Natural killer cell treated with Interleukin-12 subunit alpha and Interleukin-12 subunit beta and Interleukin-15 and Interleukin-18, amount 100 ng/mL, for 72 hours (primary cell): ENCODE measurements at places on chromosomes 6 and 20. TPM values are rescaled to one million over a fixed set of nuclear protein-coding genes. Genes with fewer than 3 reads are reported as not detected.

PXDC1 gene
- total RNA-seq = 2.3 TPM

TPD52L1 gene
- total RNA-seq = not detected

GRCh38 chr6:13124131-13124530 is 204.2 kb downstream of the TBC1D7 start:
- peaks cover 46% of the 10 kb centered on the region for H3K27me3 ChIP-seq
- no peaks in the 10 kb centered on the region for H3K4me1 ChIP-seq
- no peaks in the 10 kb centered on the region for H3K36me3 ChIP-seq
- H3K4me3 ChIP-seq = no peak overlapping the region

GRCh38 chr20:13298692-13299373 is 77.8 kb downstream of the ISM1 start:
- H3K4me3 ChIP-seq = no peak overlapping the region
- no peaks in the 10 kb centered on the region for H3K36me3 ChIP-seq
- no peaks in the 10 kb centered on the region for H3K27me3 ChIP-seq
- DNase-seq = no peak

FABP7 gene
- total RNA-seq = not detected

GRCh38 chr6:131015025-131015591 is 47.9 kb downstream of the EPB41L2 start:
- DNase-seq = no peak
- H3K4me1 ChIP-seq = no peaks in the 10 kb centered on the region
- no peak overlapping the region for H3K27ac ChIP-seq
- no peaks in the 10 kb centered on the region for H3K36me3 ChIP-seq
